ENCODE measurements at places on chromosomes 2 and 18.

DNA sequence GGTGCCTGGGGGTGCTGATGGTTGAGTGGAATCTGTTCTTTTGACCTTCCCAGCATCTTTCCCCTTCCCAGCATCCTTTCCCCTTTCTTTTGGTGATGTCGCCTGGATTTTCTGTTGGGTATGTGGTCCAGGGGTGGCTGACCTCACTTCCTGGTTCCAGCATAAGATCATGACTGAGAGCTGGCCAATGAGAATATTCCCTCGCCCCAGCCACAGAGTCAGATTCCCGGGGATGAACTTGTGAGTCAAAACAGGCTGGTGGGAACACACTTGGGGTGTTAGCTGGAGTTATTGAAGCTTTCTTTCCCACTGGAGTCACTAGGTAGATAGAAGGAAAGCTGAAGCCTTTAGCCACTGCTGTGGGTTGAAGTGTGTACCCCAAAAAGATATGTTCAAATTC is 28.0 kb upstream of the FOSL2 start:
- DNase-seq, result no peak

DNA sequence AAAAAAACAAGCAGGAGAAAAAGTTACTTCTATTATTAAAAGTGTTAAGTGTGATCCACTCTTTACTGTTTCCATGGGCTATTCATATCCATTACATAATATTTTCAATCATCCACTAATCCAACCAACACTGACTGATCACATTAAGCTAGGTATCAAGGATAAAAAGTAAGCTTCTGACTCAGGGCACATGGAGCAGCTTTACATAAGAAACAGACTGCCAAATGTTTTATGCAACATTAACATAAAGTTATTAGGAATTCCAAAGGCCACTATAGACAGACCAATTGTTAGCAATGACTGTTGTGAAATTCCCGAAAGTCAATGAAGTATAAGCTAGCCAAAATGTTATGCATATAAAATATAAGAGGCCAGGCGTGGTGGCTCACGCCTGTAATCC is 277.6 kb downstream of the ZEB2 start:
- no peak for DNase-seq

DNA sequence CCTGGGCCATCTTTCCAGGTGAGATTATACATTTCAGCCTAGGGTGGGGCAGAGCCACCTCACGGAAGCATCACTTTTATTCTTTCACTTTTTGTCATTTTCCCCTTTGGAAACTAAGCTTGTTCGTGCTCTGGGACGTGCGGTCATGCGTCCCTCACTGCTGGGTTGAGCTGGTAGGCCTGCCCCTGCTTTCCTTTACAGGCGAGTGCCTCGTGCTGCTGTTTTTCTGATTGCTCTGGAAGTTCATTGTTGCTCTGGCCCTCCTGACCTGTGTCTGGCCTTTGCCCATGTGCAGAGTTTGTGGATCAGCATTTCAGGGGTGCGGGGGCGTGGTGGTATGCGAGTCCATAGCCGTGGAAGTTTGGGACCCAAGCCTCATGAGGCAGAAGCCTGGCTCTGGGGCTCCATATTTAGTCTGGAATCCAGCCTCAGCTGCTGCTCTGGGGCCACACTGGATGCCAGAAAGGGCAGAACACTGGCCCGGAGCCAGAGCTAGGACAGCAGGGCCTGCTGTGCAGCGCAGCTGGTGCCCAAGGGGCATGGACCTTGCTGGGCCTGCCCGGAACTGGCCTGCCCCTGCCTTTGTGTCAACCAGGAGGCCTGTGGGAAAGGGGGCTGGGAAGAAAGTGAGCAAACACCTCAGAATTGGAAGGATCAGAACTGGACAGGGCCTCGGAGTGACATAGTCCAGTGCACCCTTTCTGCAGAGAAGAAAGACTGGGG is 51.1 kb downstream of the CTIF start:
- no peak for DNase-seq

- DNase-seq, result no peak
Measured at GRCh38 chr2:25824216-25824615, 54.1 kb downstream of the ASXL2 start.

GRCh38 chr2:69605284-69605683 is 38.3 kb downstream of the AAK1 start:
- no peak for DNase-seq

DNA sequence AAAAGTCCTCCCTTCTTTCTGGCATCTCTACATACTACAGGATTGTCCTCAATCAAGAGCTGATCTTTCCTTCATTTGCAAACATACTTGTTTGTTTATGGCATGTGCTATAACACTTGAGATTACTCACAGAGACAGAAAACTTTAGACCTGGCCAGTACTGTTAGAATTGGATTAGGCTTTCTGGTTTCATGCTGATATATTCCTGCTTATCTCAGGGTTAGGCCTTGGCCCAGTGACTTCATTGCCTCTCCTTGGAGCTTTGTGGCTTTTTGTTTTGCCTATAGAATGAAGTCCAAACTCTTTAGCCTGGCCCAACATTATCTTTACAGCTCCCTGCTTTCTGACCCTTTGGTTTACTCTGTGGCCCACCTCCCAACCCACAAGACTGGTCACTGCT is 363.3 kb downstream of the ALK start:
- DNase-seq, result no peak

GRCh38 chr18:65769652-65770051 is 18.8 kb downstream of the CDH7 start:
- no peak for DNase-seq

- no peak for DNase-seq
Measured at GRCh38 chr2:236608710-236609109, 39.1 kb downstream of the ACKR3 start.

DNA sequence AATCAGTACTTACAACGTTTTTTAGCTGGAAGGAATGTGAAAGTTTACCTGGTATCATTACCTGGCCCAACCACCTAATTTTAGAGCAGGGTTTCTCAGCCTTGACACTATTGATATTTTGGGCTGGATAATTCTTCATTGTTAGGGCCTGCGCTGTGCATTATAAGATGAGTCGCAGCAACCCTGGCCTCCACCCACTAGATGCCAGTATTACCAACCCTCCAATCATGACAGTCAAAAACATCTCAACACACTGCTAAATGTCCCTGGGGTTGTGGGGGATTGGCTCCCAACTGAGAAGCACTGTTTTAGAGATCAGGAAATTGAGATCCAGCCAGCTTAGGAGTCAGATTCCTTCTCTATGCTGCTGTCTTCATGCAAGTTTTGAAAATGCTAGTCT is 265.3 kb upstream of the TCF4 start:
- DNase-seq, result no peak

DNA sequence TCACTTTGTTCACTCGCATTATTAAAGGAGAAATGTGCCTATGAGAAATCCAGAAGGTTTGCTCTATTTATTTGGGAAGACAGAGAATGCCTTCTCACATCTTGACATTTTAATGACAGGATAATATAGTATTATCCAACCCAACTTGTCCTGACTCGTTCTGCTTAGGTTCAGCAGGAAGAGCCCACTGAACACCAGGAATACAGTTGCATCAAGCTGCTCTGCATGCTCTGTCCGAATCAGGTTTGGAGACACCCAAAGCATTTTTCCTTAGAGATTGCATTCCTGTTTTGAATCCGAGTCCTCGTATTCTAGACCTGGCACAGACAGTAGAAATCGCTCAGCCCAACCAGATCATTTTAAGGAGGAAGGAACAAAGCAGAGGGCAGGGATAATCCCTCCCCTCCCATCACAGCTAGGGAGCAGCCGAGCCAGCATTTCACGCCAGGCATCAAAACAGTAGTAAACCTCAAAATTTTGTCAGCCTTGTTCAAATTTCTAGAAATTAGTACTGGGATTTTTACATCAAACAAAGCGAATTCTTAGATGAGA is 837.4 kb upstream of the ID2 start:
- DNase-seq, result no peak

- DNase-seq, result no peak
Measured at GRCh38 chr2:29525921-29526320, 395.5 kb downstream of the ALK start.

DNA sequence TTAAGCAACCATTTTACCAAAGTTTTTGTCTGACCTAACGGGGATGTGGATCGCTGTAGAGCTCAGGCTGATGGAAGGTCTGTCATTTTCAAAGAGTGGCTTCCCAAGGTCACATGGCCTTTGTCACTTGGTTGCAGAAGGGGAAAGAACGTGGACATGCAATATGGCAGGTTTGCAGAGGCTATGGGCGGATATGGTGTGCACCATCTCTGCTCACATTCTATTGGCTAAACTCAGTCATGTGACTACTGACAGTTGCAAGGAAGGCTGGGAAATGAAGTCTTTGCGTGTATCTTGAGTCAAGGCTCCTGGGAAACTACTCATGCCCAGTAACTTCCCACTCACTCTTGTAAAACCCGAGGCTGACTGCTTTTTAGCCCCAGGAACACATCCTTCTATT is 96.8 kb downstream of the ST6GAL2 start:
- no peak for DNase-seq
